ENCODE measurements at places on chromosomes 7 and 10.

GRCh38 chr7:11636274-11636673 lies 195.7 kb downstream of the THSD7A start:
- no peak for DNase-seq

GRCh38 chr10:126062131-126063032 lies 166.0 kb downstream of the FANK1 start:
- no peak for DNase-seq

GRCh38 chr7:1806354-1806753 lies 136.3 kb downstream of the ELFN1 start:
- DNase-seq, result peak; percentile 29

DNA sequence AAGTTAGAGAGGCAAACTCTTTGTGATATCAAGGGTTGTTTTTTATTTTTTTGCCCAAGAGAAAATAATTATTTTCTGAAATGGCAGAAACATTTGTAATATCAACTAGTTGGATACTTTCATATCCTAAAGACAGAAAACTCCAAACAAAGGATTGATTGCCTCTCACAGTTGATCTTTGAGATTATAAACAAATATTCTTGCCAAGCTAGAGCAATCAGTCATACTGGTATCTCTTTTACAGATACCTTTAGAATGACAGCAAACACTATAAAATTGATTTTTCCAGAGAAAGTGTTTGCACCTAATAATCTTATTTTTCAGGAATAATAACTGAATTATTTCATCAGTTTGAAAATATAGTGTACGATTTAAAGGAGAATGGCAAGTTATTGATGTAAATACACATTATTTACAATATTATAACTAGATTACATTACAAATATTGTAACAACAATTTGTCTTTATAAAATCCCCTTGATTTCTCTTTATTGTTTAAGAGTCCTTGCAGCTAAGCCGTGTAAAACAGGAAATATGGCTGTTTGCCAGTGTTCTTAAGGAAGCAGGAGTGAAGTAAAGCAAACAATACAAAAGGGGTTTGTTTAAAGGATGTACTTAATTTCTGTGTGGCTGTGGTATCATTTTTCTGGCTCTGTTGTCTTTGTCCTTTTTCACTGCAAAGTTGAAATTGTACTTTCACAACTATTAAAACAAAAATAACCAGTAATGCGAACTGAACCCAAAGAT lies 58.4 kb downstream of the MAPK8 start:
- no peak for DNase-seq

DNA sequence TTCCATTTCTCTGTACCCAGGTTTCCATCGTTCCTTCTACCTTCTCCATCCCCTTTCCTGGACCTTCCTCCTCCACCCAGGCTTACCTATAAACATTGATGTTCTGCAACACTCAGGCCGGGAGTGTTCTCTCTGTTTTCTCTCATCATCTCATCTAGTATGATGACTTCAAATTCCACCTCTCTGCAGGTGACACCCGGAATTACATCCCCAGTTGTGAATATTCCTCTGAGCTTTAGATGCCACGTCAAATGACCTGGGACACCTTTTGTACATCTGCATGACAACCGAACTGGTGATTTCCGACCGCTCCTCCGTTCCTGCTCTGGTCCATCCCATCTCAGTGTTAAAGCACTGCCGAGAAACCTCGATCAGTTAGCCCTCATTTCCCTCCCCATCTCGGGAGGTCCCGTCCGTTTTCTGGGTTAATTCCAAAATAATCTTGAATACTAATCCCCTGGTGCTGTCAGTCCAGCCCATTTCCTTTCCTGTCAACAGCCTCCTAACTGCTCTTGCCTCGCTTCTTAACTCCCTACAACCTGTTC lies 76.7 kb upstream of the SAMD8 start:
- DNase-seq, result peak; percentile 18

DNA sequence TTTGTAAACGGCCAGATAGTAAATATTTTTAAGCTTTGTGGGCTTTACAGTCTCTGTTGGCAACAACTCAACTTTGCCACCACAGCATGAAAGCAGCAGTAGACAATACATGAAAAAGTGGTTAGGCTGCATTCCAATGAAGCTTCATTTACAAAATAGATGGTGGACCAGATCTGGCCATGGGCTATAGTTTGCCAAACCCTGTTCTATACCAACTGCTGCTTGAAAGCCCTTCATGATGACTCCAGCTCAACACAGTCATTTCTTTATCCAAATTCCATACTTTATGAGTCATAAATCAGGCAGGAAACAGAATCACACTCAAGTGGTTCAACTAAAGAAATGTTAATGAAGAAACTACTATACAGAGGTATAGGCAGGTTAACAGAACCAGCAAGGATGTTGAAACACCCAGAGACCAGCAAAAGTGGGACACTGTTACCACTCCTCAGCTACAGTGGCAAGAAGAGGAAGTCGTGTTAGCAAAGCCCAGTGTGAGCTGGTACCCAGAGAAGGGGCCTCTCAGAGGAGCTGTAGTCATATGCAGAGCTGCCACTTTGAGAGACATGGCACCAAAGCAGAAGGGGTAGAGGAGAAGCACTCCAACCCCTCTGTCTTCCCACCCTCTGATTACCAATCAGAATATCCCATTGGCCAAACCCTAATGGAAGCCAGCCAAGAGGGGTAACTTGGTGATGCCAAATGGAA lies 72.5 kb downstream of the PRLHR start:
- no peak for DNase-seq

DNA sequence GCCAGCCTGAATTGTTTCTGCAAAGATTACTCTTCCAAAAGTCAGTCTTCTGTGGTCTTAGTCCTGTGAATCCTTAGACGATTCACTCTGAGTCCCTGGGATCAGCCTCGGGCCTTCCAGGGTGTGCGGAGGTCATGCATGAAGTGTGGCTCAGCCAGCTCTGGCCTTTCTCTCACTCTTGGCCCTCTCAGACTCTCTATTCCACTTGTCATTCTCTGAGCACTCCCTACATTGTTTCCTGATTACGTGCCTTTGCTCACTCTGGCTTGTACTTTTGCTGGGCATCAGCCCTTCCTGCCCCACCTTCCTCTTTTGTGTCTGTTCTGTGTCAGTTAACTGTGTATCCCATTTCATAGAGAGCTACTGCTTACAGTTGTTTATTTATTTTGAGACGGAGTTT lies 36.0 kb downstream of the CCNY start:
- no peak for DNase-seq

DNA sequence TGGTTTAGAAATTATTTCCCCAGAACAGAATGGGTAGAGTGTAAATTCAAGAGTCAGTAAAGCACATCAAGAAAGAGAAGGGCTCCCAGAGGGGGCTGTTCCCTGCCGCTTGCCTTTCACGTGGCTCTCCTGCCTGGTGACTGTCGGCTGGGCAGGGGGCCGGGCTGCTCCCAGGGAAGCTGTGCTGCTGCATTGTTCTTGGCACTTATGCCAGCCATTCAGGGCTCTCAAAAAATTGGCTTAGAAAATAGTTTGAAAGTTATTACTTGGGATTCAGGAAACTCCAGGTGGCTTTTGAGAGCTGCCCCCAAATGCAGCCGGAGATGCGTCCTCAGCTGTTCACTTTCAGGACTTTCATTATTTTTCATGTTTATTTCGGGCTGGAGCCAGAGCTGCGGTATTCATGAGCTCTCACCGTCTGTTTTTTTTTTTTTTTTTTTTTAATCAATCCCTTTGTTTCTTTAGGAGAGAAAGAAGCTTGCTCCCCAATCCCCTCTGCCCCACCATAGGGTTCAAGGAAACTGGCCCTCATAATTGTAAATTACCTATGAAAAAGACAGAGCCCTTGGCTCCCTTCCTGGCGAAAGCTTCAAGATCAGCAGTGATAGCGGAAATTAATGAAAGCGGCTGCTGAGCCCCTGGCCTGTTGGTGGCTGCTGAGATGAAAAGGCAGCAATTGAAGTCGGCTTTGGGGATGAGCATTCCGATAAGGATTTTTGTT lies 94.1 kb downstream of the SORCS3 start:
- DNase-seq, result no peak

DNA sequence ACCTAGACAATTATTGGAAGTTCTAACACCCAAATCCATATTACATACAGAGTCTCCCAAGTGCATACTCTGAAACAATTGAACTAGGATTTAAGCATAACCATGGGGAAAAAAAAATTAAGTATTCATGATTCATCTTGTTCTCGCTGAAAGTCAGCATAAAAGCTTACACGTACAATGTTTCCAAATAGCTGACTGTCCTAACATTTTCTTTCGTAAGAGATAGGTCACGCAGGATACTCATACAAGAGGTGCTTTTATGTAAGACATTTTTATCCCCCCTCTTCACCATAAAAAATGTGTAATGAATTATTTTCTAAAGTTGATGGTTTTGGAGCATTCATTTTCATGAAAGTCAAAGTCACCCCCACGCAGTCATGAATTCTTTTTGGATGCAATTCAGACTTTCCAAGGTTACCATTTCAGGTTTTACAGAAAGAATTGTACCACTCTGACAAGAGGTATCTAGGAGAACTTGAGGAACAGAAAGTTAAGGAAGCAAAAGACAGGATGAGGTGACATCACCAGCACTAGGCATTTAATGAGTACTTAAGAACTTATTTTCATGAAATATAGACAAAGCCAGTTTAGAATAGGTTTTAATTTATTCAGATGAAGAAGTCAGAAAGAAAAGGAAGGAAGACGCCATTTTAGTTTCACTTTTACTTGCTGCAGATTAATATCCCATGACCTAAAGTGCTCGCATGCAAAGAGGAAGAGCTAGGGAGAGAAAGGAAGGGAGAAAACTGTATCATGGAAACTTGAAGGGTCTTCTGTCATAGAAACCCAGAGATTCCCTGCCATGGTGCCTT lies 55.8 kb downstream of the TMEM26 start:
- no peak for DNase-seq

- no peak for DNase-seq
Observed at GRCh38 chr7:34354011-34354410, 304.0 kb upstream of the NPSR1 start.

GRCh38 chr10:91910467-91910866 lies 1.2 kb upstream of the FGFBP3 start:
- no peak for DNase-seq

- DNase-seq, result no peak
Observed at GRCh38 chr7:102284891-102285539, 1.7 kb upstream of the SH2B2 start.

- DNase-seq, result no peak
Observed at GRCh38 chr7:94761451-94761850, 105.5 kb upstream of the SGCE start.

- no peak for DNase-seq
Observed at GRCh38 chr7:4699841-4700240, 17.7 kb downstream of the FOXK1 start.

GRCh38 chr7:128037081-128037480 lies 5.8 kb upstream of the LRRC4 start:
- DNase-seq, result no peak

DNA sequence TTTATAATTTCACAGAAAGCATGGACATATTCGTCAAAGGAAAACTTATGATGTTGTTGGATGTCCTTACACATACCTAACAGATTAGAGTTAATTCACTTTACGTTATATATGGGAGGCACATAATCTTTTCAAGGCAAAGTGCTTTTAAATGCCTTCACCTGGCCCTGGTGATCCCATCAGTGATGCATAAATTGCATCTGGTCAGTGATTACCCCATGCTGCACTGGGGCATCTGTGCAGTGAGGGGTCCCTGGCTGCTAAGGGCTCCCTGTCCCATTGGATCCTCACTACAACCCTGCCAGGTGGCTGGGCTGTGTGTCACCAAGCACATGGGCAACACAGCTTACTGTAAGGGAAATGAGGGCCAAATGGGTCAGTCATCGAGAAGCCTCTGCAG lies 441.1 kb downstream of the RPS24 start:
- DNase-seq, result no peak
